Stimulated activated CD4-positive, alpha-beta T cell treated with anti-CD3 and anti-CD28 coated beads, TNF-alpha, amount 100 ng/mL, for 1 hour (primary cell): ENCODE measurements at places on chromosomes 6 and 20.

DNA sequence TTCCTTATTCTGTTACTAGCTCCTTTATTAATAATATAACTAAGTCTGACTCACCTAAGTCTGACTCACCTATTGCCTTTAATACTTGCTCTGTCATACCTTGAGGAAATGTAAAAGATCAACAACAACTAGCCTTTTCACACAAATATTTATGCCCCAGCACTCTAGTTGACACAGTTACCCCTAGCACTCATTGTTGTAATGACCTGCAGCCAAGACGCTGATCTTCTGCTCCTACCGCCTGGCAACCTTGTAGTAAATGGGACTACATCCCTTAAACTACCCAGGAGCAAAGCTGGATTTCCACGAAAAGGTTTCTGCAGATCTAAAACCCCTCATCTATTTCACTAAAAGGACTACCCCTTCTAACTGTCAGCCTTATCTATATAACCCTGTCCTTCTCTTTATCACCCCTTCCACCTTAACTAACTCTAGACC is 90.0 kb downstream of the PLG start:
- DNase-seq = no peak

- DNase-seq = no peak
Observed at GRCh38 chr6:113684382-113684901, 172.7 kb upstream of the MARCKS start.

DNA sequence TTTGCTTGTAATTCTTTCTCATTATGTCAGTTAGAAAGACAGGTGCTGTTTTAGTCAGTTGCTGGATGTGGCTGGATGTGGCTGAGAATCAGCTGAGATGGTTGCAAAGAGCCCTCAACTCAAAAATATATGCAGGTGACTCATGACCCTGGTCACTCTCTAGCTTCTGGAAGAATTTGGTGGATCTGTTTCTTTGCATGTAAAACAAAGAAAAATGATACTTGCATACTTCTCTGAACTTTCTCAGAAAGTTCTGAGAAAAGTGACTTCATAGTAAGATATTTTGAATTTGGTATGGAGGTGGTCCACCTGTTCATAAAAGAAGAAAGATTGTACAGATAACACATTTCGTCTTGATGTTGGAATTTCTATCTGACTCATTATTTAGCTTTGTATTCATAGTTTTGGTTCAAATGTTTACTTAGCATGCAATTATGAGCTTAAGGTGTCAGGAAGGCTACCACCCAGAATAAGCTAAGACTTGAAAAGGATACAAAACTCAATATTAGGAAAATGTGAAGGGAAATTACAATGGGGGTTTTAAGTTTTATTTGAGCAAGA is 163.2 kb upstream of the OLIG3 start:
- no peak for DNase-seq

DNA sequence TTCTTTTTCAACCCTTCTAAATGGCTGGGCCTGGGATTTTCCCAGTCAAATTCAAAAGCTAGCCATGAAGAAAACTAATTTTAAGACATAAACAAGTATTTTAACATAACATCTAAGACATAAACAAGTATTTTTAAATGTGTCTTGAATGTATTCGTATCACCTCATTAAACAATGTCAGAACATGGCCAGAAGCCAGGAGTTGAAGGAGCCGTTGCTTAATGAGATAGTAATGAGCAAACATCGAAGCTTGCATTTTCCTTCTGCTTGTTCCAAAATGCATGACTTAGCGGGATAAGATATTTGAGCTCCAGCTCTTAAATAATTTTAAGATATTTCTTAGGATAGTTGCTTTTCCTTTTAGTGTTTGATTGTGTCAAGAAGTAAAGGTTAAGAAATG is 4.2 kb upstream of the RNF182 start:
- DNase-seq = no peak

- no peak for DNase-seq
Observed at GRCh38 chr6:169539176-169539897, 162.5 kb downstream of the WDR27 start.

GRCh38 chr6:169556758-169557548 is 144.9 kb downstream of the WDR27 start:
- DNase-seq = no peak

- DNase-seq = no peak
Observed at GRCh38 chr6:33201935-33202334, 1.3 kb downstream of the SLC39A7 start.

- no peak for DNase-seq
Observed at GRCh38 chr20:14561741-14562221, 224.4 kb upstream of the FLRT3 start.

GRCh38 chr6:45486736-45487135 is 109.0 kb upstream of the SUPT3H start:
- no peak for DNase-seq

DNA sequence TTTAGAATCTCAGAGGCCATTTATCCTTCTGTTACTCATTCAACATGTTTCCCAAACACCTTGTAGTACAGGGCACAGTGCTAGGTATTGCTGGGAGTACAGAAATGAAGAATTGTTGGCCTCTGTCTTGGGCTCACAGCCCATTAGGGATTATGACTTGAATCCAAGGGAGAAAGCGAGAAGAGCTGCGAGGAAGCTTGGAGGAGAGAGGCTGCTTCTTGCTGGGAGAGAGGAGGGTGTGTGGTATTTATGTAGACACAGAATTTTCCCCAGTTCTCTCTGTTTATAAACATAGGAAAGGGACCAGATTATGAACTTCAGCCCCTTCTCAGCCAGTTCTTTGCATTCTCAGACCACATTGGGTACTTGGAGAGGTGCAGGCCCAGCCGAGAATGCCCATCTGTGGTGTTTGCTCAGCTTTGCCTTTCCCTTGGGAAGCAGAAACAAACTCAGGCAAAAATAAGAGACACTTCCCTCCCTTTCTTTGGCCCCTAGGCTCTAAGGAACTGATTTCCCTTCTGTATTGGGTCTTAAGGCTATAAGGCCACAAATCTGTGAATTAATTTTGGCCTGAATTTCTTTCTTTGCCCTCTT is 17.9 kb downstream of the CHMP4B start:
- DNase-seq = no peak

DNA sequence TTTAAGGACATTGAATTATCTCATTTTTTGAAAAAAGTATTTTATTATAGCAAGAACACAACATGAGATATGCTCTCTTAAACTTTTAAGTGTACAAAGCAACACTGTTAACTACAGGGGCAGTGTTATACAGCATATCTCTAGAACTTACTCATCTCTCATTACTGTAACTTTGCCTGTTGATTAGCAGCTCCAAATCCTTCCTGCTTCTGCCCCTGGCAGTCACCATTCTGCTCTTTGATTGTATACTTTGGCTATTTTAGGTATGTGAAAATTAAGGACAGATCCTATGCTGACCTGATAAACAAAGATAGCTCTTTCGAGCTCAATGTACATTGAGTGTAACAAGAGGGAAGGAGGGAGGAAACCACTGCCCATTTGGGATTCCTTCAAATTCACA is 1349.8 kb upstream of the GJE1 start:
- no peak for DNase-seq

GRCh38 chr6:3345836-3346235 is 87.1 kb downstream of the PSMG4 start:
- no peak for DNase-seq

DNA sequence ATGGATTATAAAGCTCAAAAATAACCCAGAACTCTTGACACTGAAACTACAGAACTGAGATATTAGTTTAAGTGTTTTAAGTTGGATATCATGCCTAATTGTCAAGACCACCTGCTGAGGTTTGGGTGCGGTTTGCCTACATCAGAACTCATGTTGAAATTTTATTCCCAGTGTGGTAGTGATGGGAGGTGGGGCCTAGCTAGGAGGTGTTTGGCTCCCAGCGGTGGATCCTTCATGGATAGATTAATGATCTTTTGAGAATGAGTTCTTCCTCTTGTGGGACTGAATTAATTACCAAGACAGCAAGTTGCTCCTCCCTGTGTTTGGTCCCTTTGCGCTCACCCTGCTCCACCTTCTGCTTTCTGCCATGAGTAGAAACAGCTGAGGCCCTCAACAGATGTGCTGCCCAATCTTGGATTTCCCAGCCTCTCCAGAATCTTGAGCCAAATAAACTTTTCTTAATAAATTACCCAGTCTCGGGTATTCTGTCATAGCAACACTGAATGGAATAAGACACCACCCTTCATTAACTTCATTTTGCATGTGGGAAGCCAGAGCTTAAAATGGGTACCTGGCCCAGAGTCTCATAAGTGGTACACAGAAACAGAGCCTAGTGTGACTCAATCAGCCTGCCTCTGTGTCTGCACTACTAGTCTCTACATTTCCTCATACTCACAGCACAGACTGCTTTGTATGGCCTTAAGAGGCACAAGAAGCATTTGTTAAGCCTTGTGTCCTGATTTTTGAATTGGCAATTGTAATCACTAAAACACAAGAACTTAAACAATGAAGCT is 158.4 kb downstream of the IBTK start:
- no peak for DNase-seq

DNA sequence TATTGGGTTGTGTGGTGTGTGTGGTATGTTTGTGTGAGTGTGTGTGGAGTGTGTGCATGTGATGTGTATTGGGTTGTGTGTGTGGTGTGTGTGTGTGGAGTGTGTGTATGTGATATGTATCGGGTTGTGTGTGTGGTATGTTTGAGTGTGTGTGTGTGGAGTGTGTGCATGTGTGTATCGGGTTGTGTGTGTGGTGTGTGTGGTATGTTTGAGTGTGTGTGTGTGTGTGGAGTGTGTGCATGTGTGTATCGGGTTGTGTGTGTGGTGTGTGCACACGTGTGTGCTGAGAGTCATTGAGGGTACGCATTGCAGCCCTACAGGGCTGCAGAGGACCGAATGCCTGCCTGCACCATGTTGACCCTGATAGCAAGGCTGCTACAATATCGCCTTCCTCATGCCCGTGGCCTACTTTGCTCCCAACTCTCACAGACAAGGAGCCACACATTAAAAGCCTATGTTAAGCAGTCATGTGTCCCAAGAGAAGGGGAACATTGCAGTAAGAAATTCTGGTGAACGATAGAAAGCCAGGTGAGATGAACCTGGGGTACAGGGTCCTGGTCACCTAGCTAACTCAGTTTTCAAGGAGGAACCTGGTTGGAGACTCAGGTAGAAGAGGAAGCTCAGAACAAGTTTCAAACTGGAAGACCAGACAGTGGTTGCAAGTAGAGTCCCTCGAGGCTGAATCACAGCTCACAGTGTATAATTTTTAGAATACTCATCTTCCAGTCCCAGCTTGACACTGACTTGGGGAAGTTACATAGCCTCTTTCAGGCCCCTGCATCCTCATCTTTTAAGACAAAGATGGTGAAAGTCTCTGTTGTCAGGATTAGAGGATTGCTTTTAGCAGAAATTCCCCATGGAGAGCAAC is 45.7 kb upstream of the TMEM170B start:
- no peak for DNase-seq

GRCh38 chr6:1738558-1739081 is 128.9 kb downstream of the FOXC1 start:
- no peak for DNase-seq

- no peak for DNase-seq
Observed at GRCh38 chr6:2615251-2615650, 135.5 kb downstream of the MYLK4 start.

DNA sequence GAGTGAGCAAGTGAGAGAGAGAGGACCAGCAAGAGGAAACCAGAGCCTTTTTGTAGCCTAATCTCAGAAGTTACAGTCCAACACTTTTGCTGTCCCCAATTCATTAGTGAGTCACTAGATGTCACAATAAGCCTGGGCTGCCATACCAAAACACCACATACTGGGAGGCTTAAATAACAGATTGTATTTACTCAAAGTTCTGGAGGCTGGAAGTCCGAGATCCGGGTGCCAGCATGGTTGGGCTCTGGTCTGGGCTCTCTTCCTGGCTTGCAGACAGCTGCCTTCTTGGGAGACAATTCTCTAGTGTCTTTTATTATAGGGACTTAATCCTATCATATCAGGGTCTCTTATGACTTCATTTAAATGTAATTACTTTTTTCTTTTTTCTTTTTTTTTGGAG is 50.7 kb upstream of the FERMT1 start:
- no peak for DNase-seq

DNA sequence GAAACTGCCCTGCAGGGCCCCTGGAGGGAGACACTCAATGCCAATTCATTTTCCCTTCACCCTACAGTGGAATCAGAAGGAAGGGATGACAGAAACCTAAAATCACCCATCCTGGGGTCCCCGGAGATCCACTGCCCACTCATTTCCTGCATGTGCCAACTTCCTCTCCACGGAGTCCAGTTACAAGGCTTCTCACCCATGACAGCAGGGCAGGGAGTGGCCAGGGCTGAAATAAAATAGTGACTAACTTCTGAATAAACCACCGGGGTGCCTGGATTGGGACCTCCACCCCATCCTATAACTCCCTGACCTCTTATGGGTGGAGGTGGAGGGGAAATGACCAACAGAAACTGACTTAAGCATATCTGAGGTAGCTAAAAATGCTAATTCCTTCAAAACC is 362.3 kb downstream of the MAFB start:
- DNase-seq = no peak

- no peak for DNase-seq
Observed at GRCh38 chr6:11271228-11272020, 39.0 kb upstream of the NEDD9 start.

- DNase-seq = no peak
Observed at GRCh38 chr6:25899580-25900408, 25.8 kb upstream of the SLC17A3 start.

DNA sequence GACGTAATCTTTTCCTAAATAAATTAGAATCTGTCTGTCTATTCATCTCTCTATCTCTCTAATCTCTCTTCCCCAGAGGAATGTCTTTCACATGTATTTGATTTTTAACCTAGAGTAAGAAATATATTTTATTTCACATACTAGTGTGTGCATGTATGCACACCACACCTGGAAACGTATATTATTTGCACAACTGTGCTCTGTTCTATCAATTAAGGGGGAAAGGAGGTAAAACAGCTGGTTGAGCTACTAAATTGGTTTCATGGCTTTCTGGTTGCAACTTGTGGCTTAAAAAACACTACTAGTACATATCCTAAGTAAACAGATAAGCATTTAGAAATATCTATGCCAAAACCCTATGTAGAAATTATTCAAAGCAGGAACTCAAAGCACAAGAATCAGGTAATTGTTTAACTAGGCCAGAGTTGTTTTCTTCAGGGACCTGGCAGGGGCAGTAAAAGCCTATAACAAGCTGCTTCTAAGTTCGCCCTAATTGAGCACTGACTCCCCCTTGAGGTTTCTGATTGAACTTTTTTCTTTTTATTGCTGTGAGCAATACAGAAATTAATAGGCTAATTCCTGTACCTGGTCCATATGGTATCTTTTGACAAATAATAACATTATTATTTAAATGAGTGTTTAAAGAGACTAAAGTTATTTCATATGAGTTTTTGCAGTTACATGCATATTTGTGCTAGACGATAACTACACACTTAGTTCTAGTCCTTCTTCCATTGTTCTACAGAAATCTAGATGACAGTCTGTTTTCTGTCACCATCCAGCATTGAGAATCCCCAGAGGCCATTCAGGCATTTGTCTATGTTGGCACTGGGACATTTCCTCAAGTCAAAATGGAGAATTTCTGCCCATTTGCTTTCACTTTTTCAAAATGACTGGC is 88.6 kb downstream of the MCHR2 start:
- no peak for DNase-seq

DNA sequence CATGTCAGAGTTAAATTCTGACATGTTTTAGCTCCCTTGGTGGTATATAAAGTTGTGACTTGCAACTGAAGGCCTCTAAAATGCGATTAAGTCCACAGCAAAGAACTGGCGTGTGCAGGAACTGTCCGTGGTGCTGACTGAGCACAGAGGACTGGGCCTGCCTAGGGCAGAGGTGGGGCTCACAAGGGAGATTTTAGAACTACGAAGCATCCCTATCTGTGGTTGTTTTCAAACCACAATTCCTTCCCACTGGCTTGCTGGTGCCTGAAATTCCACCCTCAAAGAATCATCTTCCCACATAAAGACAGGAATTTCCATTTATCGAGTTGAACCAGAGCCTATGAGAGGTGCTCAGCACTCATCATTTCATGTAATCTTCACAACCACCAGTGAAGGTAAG is 30.1 kb downstream of the RIMS4 start:
- no peak for DNase-seq
